NB4 (cell line): ENCODE measurements at places on chromosomes 3 and 15.

DNA sequence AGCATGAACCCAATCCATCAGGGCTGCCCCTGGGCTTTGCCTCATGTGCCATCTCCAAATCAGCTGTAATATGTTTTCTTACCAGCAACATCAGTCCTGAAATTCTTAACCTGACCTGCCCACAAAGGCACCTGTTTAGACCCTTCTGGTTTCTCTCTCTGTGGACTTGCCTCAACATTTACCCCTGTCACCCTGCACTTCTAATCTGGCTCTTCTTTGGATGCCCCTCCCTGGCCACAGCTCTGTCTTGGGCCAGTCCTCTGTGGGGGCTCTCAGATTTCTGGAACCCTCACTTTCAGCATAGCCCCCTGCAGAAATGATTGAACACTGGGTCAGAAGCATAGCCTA lies 168.7 kb upstream of the STAC start:
- no peak for DNase-seq

DNA sequence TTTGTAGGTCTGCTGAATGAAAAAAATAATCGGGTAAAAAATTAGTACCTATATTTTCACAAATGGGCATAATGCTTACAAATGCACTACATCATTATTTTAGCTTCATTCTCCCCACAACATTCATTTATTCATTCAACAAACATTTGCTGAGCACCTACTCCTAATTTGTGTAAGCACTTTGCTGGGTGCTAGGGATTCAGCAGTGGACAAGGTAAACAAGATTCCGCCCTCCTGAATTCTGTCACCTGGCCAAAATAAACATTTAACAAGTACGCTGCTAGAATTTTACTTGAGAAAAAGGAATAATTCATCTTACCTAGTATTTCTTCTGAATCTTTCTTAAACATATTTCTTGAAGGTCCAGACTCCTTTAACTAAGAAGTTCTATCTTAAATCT lies 72.1 kb downstream of the TIGIT start:
- no peak for DNase-seq

DNA sequence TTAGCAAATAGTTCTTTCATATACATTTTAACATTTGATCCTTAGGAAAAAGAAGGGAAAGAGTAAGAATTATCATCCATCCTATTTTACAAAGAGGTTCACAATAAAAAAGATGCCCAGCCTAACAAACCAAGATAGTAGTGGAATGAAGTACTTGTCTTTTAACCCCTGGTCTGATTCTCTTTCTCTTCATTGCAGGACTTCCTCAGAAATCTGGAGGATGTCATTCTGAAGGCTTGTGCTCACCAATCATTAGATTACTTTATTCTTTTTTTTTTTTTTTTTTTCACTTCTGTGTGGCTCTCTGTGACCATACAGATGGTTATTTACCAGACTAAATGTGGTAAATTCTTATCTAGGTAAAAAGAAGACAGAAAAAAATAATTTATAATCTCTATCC lies 7.0 kb downstream of the HDGFL3 start:
- DNase-seq = no peak

DNA sequence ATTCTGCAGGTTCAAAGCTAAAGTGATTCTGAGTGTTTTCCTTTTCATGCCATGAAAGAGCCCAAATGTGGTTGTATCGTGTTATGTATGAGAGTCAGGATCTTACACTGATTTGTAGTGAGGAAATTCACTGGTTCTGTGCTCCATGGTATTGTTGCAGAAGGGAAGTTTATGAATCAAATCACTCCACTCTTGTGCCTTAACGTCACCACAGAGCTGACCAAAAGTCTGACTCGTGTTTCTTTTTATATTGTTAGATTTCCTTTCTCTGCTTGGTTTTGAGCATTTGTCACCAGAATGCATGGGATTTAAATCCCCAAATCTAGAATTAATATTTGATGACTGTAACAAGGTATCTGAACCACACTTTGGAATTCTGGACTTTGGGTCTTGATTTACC lies 29.1 kb upstream of the SLC30A4 start:
- no peak for DNase-seq

- DNase-seq = no peak
These were observed 294.9 kb downstream of the LPP start for GRCh38 chr3:188448813-188449212.

- no peak for DNase-seq
These were observed 17.2 kb upstream of the GREM1 start for GRCh38 chr15:32700501-32701150.

- DNase-seq = no peak
These were observed 46.7 kb downstream of the MESD start for GRCh38 chr15:80942746-80943565.
